Activated CD8-positive, alpha-beta memory T cell treated with anti-CD3 and anti-CD28 coated beads, Interleukin-2, amount 50 U/mL, for 48 hours (primary cell): ENCODE measurements at places on chromosomes 5 and 9.
A peak's percentile ranks its signal among the peaks of the same experiment; 100 is the strongest.

DNA sequence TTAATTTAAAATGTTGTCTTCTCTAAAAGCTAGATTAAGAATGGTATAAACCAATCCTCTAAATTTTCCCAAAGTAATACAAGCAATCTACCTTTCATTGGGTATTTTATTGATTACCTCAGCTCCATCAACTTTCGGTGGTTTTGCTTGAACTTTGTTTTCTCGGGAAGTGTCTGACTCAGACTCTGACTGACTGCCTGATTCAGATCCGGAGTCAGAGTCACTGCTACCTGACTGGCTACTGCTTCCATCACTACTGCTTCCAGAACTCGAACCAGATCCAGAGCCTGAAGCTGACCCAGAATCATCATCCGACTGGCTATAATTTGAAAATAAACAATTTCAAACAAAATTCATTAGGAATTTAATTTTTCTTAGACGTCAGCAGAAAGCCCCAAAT, 24.0 kb downstream of the CHD1 start:
- DNase-seq, result no peak

DNA sequence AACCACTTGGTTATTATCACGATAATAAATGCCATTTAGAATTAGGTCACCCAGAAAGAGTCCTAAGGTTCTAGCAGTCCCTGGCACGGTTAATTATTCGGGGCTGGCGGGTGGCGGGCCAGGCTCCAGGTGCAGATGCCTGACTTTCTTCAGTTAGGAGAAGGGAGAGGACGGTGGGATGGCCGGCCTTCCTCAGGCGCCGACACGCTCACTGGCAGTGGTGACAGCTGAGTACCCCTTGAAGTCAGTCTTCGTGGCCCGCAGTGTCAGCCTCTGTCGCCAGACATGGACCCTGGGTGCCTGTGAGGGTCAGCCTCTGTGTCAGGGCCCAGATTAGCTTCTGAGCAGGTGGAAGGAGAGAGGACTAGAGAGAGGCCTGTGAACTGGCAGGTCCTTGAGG, 21.1 kb upstream of the EXOC3 start:
- DNase-seq, result no peak

GRCh38 chr5:144292029-144292428, 121.4 kb downstream of the KCTD16 start:
- no peak for DNase-seq

DNA sequence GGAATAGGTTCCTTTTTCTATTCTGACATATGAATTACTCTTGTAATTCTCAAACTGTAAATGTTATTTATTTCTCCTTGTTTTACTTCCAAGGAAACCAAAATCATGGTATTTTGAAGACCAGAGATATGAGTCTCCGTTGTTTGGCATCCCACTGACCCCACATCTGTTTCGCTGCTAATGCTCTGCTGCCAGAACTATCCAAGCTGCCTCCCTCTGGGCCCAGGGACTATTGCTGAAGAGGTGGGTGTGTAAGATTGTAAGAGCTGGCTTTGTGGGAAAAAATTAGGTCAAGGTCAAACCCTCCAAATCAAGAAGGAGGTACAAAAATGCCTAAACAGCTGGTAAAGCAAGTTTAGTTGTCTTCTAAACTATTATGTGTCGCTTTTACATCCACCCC, 129.4 kb upstream of the MYO10 start:
- DNase-seq, result no peak

DNA sequence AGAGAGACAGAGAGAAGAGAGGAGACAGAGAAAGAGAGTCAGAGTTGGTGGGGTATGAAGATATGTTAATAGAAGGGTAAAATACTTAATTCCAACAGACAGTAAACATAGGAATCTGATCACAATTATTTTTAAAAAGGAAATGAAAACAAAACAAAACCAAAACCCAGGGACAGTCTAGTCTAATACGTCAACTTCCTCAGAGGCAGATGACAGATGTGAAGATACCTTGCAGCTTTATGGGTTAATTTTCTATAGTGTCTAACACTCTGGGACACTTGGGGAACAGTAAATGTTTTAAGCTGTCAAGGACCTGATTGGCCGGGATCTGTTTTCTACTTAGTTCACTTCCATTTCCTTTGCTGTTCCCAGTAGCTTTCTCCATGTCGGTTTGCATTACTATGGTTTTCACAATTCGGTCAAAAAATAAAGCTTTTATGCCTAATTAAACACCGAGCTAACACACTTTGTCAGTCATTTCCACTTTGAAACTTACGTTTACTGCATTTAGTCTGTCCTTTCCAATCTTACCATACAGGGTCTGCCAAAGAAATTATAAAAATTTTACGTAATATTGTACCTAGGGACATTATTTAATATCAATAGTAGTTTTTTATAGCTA, 216.5 kb downstream of the MCTP1 start:
- no peak for DNase-seq

GRCh38 chr5:159510282-159510681, 180.0 kb upstream of the IL12B start:
- no peak for DNase-seq

GRCh38 chr5:87560528-87560927, 147.8 kb upstream of the CCNH start:
- DNase-seq, result no peak

GRCh38 chr5:164207646-164208045, 702.2 kb downstream of the MAT2B start:
- no peak for DNase-seq

- DNase-seq, result no peak
These were observed 265.3 kb downstream of the KCTD16 start for GRCh38 chr5:144436007-144436406.

GRCh38 chr9:26850995-26851394, 41.6 kb downstream of the CAAP1 start:
- no peak for DNase-seq

DNA sequence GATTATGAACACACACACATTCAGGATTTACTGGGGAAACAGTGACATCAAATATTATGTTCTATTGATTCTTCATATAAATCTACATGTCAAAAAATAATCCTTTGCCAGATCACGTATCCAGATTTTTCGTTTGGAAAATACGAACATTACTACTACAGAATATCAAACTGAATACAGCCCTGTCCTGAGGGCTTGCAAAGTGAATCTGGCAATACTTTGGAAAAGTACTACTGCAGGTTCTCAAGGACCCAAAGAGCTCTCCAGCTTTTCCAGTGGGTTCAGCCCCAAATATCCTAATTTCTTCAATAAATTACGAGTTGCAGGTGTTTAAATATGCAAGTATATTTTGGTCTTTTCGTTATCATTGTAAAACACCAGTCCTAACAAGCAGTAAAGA, 411 bp upstream of the NDUFS4 start:
- DNase-seq, result no peak

GRCh38 chr5:116695681-116696080, 121.1 kb upstream of the SEMA6A start:
- DNase-seq, result no peak

GRCh38 chr5:6780802-6781391, 67.7 kb downstream of the TENT4A start:
- no peak for DNase-seq

DNA sequence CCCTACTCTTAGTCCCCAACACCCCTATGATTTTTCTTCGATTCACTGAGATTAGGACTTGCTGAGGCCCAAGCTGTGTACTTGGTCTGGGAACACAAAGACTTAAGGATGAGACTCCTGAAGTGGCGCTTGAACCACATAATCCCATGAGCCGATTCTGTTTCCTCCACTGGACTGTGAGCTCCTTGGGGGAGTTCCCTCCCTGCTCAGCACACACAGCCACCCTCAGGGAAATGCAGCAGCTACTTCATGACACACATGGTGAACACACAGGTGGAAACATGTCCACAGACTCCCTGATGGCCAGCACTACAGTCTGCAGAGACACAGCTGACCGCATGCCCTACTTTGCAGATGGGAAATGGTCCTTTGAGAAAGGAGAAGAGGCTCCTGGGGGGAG, 101.1 kb downstream of the C5orf15 start:
- DNase-seq, result no peak

DNA sequence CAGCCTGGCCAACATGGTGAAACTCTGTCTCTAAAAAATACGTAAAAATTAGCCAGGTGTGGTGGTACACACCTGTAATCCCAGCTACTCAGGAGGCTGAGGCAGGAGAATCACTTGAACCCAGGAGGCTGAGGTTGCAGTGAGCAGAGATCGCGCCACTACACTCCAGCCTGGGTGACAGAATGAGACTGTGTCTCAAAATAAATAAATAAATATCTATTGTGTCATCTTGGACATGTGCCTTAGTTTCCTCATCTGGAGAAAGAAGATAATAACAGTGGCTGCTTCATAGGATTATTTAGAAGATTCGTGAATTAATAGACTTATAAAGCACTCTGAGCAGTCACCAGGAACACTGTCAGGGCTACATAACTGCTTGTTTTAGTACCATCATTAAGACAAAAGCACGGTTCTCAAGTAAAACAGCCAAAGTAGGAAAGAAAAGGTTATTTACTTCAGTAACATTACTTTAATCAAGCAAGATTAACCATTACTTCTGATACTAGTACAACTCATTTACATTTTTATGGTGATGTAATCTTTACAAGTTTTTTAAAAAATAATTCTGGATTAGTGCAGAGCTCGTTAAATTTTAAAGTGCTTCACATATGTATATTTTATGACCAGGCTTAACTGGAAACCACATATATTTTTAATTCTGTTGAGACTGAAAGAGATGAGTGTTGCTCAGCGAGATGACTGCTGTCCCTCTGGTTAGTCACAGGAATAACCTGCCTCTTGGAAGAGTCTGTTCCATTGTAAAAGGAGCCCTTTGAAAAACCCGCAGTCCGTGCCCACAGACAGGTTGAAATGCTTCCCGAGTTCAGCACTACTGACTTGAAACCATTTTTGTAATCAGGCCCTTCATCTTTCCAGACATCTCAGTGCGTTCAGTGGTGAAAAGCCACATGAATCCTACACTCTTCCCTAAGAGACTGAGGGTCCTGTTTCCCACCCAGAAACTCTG, 36.7 kb downstream of the ANKH start:
- no peak for DNase-seq

GRCh38 chr5:1141834-1142233, 30.0 kb upstream of the SLC12A7 start:
- no peak for DNase-seq

- DNase-seq, result no peak
These were observed 31.2 kb downstream of the PTPN3 start for GRCh38 chr9:109466623-109467590.

GRCh38 chr9:70420441-70421271, 6.2 kb upstream of the KLF9 start:
- DNase-seq, result peak; percentile 75

DNA sequence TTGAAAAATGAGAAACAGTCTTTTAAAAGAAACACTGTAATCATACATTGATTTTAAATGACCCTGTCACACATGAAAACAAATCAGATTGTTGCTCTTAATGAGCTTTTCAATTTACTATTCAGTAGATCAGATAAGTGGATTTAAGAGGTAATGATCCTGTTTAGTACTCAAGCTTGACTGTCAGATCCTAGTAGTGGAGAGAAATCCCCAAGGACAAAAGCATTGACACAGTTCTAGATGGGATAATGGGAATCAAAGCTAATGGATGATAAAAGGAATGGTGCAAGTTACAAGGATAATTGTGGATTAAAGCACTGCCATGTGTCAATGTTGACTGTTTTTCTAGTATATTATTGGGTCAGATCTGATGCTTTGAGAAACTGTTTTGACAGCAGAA, 142.3 kb upstream of the TLX3 start:
- no peak for DNase-seq

- DNase-seq, result no peak
These were observed 237.6 kb upstream of the CCNH start for GRCh38 chr5:87650284-87650683.

GRCh38 chr9:35114840-35115628, 628 bp downstream of the ATOSB start:
- DNase-seq, result no peak

- DNase-seq, result no peak
These were observed 89.3 kb downstream of the ZCCHC7 start for GRCh38 chr9:37209431-37210386.

DNA sequence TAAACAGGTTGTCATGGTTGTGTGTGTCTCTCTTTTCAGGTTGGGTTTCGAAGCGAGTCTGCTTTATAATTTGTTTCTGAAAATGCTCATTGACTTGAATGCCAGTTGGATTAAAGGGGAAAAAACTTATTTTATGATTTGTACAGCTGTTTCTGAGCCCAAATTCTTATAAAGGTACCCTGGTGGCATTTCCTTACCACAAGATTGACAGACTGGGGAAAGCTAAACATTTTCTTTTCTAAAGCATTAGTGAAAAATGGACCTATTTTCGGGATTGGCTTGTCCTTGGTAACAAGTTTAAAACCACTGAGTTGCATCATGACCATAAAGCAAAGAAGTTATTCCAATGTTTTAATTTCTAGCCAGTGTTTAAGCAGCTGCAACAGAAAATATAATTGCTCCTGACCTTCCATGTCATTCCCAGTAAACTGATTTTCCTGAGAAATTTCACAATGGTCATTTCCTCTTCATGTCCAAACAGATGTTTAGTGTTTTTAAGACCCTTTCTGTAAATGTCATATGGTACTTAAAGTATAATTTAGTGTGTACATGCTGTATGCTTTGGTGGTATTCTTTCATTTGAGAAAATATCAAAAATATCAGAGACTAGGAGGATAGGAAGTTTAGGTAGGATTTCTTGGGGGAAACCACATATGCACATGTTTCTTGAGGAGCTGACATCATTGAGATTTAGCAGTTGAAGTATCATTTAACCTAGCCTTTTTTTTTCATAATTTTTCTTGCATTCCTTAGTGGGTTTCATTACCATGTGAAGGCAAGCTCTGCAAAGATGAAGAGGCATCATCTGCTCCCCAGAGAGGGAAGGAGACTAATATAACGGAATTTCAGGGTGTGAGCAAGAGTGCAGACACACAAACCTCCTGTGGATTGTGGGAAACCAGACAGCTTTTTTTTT, 667.1 kb upstream of the RGMB start:
- DNase-seq, result no peak

DNA sequence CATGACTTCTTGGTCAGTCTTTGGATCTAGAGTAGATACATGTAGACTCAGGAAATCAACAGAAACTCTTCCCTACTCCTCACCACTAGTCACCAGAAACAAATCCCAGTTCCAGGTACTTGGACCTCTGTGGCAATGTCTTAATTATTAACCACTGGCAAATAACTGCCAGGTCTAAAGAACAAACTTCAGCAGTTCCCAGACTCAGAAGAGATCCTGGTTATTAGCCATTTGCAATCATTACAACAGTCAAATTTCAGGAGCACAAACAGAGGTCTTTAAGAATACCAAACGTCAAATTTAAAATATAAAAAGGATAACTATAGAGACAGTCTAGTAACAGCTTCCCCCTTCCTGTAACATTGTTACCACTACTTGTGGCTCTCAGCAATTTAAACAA, 10.2 kb downstream of the DIAPH1 start:
- DNase-seq, result no peak

DNA sequence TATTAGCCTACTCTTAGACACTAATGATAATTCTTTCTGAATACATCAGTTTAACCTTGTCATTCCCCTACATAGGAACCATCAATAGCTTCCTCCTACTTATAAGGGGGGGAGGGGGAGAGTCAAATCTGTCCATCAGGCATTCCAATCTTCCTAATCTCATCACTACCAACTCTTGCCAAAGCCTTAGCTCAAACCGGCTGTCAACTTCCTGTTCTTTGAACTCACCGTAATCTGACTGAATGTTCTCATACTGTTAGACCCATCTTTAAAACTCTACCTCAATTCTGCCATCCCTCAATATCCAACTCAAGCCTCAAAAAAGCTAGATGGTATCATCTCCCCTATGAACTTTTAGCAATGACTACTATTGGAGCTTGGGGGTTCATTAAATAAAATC, 41.9 kb upstream of the RNF38 start:
- no peak for DNase-seq
